GM12864 (cell line): ENCODE measurements at places on chromosomes 6 and 20.

DNA sequence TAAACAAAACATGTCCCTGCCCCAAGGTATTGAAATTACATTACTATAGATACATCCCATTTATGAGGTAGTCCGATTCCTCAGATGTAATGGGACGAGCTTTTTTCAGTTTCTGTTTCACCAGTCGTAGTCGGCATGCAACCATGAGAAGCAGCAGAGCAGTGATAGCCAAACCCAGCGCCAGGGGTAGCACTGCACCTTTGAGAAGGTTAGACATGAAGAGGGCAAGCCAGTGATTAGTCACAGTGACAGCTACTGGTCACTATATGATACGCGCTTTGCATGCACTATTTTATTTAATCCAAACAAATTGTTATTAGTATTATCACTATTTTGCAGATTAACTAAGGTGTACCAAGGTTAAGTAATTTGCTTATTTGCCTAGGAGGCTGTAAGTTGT, 43.7 kb downstream of the LRP11 start:
- DNase-seq, result no peak

GRCh38 chr20:38665506-38666285, 58.6 kb upstream of the SLC32A1 start:
- DNase-seq, result no peak

DNA sequence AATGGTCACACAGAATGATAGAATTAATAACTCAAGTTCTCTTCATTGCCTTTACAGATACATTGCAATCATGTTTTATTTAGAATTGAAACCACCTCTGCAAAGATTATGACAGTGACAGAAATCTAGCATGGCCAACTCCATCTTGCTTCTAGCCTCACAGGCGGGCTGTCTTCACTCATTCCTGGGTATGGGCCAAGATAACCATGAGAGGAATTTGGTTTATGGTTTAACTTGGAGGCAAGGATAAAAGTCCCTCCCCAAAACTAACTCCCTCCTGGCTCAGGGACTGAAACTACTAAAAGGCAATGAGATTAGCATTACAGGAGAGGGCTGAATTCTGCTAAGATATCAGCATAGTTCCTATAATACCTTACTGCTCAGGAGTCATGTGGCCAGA, 95.2 kb upstream of the CST7 start:
- no peak for DNase-seq

- no peak for DNase-seq
Measured at GRCh38 chr6:112096901-112097300, 9.5 kb downstream of the FAM229B start.

GRCh38 chr6:168939796-168940195, 313.9 kb downstream of the THBS2 start:
- DNase-seq, result no peak

DNA sequence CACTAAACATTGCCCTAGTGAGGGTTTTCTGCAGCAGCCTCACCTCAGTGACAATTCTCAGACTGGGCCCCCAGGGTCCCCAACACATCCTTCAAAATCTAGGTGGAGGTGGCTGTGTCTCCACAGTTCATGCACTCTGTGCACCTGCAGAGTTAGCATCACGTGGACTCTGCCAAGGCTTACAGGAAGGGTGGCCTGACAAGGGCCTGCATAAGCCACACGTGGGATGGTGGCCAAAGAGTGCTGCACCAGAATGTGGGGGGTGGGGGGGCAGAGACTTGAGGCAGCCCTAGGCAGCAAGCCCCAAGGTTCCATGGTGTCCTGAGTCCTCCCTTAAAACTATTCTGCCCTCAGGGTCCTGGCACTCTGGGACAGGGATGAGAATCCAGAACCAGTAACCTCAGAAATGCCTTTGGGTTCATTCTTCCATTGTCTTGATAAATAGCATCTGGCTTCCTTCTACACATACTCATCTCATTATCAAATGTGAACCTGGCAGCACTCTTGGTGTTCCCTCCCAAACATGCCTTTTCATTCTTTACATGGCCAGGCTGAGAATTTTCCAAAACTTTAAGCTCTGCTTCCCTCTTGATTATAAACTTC, 1.6 kb upstream of the SERPINB1 start:
- DNase-seq, result no peak

- no peak for DNase-seq
Measured at GRCh38 chr6:117933471-117933870, 26.4 kb downstream of the SLC35F1 start.

GRCh38 chr20:8624046-8624445, 444.8 kb upstream of the PLCB4 start:
- DNase-seq, result no peak

- DNase-seq, result no peak
Measured at GRCh38 chr6:46437671-46438221, 53.5 kb downstream of the RCAN2 start.

DNA sequence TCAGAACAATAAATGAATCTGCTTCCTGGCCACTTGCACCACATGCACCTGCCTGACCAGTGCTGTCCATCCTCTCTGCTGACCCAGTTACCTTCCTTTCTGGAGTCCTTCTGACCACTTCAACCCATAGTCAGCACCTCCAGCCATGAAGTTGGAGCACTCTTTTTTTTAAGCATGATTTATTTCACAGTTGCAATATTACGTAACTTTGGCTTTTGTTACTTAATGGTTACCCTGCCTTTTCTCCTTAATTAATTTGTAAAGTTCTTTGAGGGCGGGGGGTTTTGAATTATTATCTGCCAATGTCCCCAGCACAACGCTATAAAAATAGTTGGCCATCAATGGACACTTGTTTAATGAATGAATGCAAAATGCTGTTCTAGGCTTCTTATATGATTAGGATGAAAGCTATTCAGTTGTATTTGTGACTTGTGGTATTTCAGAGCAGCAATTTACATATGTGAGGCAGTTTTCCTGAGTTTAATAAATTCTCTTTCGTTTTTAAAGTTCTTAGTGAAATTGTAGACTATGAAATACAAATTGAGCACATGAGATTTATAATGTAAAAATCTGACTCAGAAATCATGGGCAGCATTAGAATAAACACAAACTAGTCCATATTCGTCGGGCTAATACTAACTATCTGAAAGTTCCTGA, 180.0 kb downstream of the HS3ST5 start:
- no peak for DNase-seq

GRCh38 chr20:1414982-1415381, 22.1 kb upstream of the FKBP1A start:
- DNase-seq, result no peak

DNA sequence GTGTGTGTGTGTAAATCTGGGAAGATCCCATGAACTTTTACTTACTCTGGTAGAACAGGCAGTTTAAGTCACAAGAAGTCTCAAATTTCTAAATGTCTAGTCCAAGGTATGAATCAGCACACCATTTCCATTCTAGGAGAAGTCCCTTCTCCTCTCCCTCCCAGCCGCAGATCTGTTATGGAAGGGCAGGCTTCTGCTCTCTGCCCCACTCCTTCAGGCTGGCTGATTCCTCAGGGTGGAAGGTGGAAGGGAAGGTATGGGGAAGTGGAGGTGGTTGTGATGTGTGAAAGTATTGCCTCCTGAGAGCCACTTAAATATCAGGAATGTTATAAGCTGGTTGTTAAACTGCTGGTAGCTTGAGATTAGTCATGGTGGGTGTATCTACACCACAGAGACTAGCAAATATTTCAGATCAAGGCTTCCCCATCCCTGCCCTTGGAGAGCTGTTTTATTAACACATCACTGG, 44.5 kb upstream of the LAMA4 start:
- DNase-seq, result no peak

DNA sequence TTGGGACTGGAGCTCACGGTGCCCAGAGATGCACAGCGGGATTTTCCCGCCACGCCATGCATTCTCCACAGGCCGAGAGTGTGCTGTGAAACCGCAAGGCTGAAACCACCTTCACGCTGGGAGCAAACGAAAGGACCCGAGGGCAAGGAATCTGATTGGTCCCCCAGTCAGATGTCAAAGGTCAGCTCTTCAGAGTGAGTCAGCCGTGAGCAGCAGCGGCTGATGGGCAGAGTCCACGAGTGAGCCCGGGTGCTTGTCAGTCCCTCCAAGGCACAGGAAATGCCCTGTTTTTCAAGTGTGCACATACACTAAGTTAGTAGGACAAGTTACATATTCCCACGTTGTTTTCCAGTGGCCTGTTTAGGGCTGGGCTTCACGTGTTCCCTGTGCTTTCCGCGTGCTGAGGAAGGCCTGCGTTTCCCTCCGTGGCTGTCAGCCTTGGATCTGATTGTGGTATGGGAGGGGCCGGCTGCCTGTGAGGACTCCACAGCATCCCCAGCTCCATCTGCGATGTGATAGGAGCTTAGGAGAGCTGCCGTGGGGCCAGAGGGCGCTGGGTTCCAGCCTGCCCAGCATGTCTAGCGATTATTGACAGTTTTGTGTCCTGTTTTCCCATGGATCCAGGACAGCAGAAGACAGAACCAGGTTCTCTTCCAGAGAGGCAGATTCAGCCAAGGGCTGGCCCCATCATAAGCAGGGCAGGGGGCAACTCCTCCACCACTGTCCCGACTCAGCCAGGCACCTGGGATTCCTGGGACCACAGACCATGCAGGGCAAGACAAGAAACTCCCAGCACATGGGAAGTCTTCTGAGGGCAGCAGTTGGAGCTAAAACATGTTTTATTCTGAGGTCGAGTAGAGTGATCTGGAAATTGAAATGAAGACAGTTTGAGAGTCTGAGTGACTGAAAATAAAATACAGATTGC, 38.2 kb upstream of the FRMD1 start:
- DNase-seq, result no peak

- DNase-seq, result no peak
Measured at GRCh38 chr6:145632971-145633370, 102.3 kb downstream of the EPM2A start.

DNA sequence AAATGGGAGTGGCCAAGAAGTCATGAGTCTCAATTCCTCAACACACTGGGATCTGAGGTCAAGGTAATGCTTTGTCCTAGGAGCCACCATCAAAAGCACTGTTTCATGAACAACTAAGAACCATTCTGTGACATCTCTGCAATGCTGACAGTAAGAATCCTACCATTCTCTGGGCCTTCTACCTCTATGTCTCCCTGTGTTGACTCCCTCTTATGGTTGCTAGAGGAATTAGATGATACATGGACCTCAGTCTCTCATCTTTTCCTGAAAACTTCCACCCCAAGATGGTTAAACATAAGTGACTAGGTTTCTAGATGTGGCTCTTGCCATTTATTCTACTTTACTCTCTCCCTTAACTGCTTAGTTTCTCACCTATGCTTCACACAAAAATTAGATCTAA, 9.1 kb downstream of the MTRF1L start:
- DNase-seq, result no peak

- DNase-seq, result no peak
Measured at GRCh38 chr6:85050149-85050548, 285.8 kb upstream of the TBX18 start.

DNA sequence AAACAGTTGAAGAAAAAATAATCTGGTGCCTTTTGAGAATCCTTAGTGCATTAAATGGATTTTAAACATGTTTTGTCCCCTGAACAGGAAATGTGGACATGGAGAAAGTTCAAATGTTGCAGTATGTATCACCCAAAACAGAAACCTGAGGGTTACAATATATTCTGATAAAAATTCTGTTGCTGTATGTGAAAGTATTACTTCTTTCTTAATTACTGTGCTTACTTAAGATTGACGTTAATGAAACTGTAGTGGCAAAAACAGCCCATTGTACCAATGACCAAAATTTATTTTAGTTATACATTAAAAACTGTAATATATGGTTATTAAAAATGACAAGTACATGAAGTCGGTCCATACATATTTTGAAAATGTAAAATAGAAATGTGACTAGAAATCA, 100.6 kb downstream of the PRDM1 start:
- no peak for DNase-seq
